Stimulated activated memory B cell treated with anti-CD40 and anti-IgM and Interleukin-4, amounts not matched to agents 10 μg/mL and 1 μg/mL and 100 μg/mL, for 72 hours (primary cell): ENCODE measurements at places on chromosomes 5 and 9.

GRCh38 chr5:117165068-117165467 lies 590.4 kb upstream of the SEMA6A start:
- ATAC-seq = no peak

- ATAC-seq = no peak
These were observed 308.0 kb downstream of the DOCK8 start for GRCh38 chr9:522658-523057.

DNA sequence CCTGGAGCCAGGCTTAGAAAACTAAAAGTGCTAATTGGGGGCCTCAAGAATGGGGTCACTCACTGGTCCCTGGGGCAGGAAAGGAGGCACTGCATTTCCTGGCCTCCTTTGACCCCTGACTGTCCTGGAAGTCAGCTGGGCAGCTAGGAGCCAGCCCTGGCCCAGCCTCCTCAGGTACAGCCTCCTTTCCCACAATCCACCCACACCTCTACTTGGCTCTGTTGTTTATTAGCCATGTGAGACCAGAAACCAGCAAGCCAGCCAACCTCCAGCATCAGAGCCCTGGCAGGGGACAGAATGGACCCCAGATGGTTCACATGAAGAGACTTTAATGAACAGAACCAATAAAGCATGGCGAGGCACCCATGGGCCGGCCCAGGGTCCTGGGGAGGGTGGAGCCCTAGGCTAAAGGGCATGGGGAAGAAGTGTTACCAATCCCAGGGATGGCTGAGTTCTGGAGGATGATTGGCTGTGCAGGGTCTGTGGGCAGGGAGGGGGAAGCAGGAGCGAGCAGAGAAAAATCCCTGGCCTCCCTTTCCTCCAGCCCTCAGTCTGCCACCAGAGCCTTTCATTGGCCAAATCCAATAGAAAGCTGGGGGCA lies 55.3 kb upstream of the ANGPTL2 start:
- no peak for ATAC-seq

- ATAC-seq = no peak
These were observed 248.8 kb downstream of the ISL1 start for GRCh38 chr5:51632027-51632426.
